ENCODE measurements at places on chromosomes 7 and 10. TPM values are rescaled to one million over a fixed set of nuclear protein-coding genes. Genes with fewer than 3 reads are reported as not detected.

ZNF277 gene
- 16.5 TPM for polyA plus RNA-seq

GRM3 gene
- polyA plus RNA-seq = not detected

OGDHL gene
- polyA plus RNA-seq = not detected

NANOS1 gene
- polyA plus RNA-seq = not detected

ZSCAN21 gene
- 9.9 TPM for polyA plus RNA-seq

HOXA1 gene
- 0.24 TPM for polyA plus RNA-seq

FOXI2 gene
- polyA plus RNA-seq = not detected

NEUROD6 gene
- not detected for polyA plus RNA-seq

BEND7 gene
- not detected for polyA plus RNA-seq

WDFY4 gene
- polyA plus RNA-seq = 78.7 TPM

Data from IgD-negative memory B cell (primary cell).